Activated CD4-positive, alpha-beta T cell treated with anti-CD3 and anti-CD28 coated beads, Interleukin-2, Interleukin-4, amounts not matched to agents 100 ng/mL and 50 ng/mL, durations not matched to agents 16 hours and 8 hours (primary cell): ENCODE measurements at places on chromosomes 11 and 22.

- peak; percentile 47 for DNase-seq
Measured at GRCh38 chr11:117822074-117823033, 2.2 kb downstream of the FXYD2 start.

DNA sequence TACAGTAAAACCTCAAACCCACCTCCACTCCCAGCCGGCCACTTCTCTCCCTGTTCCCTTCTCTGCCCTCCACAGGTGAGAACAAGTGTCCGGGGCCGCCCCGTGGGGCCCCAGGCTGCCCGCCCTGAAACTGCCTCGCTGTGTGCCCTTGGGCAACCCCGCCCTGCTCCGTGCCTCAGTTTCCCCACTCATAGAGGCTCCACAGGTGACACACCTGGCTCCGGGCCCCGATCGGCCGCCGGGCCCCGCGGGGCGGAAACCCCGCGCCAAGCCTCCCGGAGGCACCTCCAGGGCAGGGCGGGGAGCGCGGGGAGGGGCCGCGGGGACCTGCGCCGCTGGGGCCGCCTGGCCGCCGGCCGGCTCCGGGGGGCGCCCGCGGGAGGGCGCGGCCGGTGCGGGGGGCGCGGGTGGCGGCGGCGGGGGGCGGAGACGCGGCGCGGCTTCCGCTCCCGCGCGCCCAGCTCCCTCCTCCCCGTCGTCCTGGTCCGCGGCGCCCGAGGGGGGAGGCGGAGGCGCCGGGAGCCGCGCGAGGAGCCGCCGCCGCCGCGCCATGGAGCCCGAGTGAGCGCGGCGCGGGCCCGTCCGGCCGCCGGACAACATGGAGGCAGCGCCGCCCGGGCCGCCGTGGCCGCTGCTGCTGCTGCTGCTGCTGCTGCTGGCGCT is at the start of gene LRP5:
TSS of gene LRP5 (plus strand) at position 475 of the 663 bp plus-strand sequence. CDS start at position 599, 124 bp downstream.
- no peak for DNase-seq

DNA sequence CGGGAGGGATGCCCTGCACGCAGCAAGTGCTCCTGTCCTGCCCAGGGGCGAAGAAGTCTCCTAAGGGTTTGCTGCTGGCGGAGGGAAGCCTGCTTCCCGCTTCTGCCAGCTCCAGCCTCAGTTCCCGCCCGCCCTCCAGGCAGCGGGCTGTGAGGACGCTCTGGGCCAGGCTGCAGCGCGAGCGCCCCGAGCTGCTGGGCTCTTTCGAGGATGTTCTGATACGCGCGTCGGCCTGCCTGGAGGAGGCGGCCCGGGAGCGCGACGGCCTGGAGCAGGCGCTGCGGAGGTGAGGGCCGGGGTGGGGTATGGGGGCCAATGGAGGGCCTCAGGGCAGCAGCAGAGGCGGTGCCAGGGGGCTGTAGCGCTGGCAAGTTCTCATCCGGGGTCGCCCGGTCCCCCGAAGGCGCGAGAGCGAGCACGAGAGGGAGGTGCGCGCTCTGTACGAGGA is 2.2 kb downstream of the CRACR2B start:
- DNase-seq = no peak

- no peak for DNase-seq
Measured at GRCh38 chr11:21350613-21351012, 681.2 kb downstream of the NELL1 start.

DNA sequence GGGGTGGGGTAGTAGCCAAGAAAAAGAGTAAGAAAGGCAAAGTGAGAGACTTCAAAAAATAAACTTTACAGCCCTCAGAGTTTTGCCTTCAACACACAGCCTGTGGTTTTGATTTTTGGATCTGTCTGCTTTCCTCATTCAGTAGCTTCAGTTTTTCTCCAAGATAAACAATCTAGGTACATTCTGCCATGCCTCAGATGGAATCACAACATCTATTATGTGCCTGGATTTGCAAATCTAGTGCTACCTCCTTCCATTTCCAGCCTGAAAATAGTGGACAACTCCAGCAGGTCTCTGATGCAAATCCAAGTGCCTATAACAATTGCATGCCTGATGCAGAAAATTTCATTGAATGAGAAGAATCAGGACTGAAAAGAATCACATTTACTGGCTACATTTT is 206.6 kb upstream of the GUCY1A2 start:
- DNase-seq = no peak

DNA sequence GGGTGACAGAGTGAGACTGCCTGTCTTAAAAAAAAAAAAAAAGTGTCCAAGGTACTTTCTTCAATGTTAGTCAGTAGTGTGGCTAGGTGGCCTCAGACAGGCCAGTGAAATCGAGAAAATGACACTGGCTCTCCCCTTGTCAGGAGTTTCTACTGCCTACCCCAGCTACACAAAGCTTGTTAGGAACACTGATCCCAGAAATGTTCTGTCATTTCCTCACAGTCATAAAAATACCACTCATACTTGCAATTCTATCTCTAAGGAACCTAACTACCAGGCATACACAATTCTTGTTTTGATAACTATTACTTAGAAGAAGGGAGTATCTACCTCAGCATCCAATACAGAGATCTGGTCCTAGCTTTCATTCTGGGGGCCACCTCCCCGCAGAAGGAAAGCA is 31.3 kb downstream of the ATP6V1E1 start:
- no peak for DNase-seq

DNA sequence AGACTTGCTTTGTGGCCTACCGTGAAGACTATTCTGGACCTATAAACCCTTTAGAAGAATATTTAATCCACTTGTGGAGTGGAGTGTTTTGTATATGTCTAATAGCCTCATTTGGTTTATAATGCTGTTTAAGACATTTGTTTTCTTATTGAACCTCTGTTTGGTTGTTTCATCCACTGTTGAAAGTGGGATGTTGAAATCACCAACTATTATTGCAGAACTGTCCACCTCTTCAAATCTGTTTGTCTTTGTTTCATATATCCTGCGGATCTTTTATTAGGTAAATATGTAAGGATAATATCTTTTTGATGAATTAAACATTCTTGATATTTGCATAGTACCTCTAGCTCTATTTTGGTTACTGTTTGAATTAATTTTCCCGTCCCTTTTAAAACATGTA is 49.1 kb downstream of the XKR3 start:
- DNase-seq = no peak

DNA sequence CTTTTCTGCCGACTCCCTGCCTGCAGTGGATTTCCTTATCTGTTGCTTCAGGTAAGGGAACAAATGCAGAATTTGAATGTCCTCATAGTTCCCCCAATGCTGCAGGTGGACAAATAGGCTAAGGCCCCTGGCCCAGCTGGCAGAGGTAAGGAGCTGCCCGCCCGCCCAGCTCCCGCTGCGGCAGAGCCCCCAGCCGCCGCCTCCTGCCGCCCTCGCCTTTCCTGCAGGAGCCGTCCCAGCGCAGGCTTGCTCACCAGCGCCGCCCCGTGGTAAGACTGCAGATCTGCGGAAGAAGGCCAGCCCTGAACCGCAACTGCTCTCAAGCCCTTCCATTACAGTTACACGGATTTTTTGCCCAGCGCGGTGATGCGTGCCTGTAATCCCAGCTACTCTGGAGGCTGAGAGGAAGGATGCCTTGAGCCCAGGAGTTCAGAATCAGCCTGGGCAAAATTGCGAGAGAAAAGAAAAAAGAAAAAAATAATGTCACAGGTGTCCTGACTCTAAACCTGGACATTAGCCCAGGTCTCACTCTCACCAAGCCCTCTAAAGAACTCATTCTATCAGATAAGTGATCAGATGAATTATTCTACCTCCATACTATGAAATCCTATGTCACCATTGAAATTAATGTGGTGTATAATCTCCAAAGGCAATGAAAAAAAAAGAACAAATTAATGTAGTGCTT is 51.2 kb upstream of the EMID1 start:
- DNase-seq = peak; percentile 74

- DNase-seq = peak; percentile 32
Measured at GRCh38 chr11:27532652-27533325, 26.2 kb upstream of the LIN7C start.

DNA sequence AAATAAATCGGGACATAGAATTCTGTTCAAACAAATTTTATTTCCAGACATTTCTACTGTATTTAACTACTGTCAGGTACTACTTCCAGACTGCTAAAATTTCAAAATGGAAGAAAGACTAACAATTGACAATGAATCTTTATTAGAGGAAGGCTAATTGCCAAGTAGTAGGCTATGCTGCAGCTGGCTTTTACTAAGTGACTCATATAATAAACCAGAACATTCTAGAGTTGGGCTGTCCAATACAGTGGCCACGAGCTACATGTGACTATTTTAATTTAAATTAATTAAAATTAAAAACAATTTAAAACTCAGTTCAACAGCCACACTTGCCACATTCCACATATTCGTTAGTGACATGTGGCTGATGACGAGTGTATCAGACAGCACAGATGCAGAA is 27.6 kb downstream of the CHKA start:
- no peak for DNase-seq

DNA sequence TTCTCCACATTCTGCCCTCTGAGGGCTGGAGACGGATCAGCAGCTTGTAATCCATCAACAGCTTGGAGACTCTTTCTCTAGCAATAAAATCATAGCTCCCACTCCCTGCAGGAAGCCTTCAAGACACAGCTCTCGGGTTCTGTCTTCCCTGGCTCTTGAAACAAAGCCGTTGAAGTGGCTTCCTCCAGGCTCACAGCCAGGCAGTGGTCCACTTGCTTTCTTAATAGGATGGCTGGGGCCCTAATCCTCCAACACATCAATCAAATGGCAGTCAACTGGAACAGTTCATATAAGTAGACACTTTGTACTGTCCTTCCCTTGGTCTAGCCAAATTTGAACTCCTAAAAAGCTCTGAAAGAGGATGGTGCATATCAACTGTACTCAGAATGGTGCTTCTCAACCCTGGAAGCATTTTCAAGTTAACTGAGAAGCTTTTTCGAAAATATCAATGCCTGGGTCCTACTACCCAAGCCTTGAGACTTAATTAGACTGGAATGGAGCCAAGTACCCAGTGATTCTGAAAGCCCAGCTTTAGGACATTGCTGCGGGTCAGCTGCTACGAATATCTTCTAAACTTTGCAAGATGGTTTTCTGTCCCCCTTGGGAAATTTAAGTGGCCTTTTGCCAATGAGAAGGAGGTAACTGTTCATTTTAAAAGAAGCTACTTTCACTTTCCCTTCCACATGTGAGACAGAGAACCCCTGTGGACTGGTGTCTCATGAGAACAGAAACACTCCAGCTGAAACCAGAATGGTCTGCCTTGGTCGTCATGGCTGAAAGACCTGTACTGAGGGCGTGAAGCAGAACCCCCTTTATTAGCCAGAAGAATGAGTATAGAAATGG is 74.7 kb downstream of the SC5D start:
- peak; percentile 30 for DNase-seq

DNA sequence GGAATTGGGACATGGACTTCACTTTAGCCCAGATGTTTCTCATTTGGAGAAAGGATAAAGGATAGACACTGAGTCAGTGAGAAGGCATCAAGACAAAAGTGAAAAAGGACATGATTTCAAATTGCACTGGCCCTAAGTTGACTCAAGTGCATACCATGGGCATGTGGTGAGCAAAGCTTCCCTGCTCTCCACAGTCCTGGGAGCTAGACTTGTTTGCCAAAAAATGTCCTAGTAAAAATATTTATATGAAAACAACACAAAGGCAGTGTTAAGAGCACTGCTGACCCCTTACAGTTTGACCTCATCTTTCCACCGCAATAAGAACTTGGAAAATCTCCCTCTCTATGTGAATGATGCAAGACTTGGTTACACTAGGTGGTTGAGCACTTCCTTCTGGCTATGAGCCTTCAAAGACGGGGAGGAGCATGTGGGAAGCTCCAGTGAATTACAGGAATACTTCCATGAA is 46.5 kb upstream of the FIBIN start:
- no peak for DNase-seq

DNA sequence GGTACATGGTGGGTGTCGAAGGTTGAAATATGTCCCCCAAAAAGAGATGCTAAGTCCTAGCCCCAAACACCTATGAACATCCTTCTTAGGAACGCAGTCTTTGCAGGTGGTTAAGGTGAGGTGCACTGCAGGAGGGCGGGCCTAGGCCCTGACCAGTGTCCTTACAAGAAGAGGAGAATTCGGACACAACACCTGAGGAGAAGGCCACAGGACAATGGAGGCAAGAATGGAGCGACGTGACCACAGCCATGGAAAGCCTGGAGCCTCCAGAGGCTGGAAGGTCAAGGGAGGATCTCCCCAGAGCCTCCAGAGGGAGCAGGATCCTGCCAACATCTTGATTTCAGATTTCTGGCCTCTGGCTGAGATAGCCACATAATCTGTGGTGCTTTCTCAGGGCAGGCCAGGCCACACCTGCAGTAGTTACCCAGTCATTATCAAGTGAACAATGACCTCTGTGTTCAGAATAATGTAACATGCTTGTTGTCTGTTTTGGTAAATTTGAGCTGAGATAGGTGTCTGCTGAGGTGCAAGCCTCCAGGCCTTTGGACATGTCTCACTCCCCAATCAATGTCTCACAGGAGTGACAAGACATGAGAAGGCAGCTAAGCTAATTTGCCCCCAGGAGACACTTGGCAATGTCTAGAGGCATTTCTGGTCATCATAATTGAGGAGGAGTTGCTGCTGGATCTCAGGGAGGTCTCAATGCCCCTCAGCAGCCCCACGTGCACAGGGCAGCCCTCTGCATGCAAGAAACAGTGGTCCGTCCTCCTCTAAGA is 498.9 kb downstream of the BRD1 start:
- DNase-seq = no peak

DNA sequence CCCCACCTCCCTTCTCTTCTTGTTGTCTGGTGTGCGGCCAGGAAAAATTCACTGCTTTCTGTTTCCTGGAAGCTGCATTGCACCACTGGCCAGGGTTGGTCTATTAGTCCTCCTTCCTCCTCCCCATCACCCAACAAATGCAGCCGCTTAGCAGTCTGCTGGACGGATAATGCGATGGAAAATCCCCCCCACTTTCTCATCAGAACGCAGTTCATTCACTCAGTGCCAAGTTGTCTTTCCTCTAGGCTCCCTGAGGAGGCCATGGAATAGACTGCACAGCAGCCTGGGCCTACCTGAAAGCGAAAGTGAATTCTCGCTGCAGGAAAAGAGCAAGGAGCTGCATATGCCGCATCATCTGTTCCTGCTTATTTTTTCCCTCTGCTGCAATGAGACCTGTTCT is 513.6 kb downstream of the METTL15 start:
- DNase-seq = no peak

DNA sequence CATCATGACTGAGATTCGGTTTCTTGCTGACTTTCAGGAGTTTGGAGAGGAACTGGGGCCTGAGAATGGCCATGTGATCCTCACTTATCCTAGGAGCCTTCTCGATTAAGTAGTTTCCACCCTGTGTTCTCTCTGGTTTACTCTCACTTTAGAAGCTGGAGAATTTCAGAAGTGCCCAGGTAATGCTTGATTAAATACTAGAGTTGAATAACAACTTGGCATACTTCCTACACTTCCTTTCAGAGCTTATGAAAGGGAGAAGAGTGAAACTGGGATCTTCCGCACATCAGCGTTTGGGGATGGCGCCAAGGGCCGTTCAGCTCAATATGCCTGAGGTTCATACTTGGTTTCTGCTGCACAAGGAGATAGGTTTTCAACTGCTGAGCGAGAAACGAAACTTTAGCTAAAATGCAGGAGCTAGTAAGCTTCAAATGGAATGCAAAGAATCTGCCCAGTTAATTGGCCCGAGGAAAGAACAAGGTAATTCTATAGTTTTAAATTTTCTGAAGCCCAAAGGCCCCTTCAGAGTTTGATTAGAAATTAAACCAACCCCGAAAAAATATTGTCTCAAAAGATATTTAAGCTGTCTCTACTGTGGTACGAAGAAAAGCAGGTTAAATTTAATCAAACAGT is 823 bp upstream of the MUC15 start:
- no peak for DNase-seq

- DNase-seq = no peak
Measured at GRCh38 chr11:122207921-122208764, 92.1 kb upstream of the BLID start.
